Activated naive CD8-positive, alpha-beta T cell treated with anti-CD3 and anti-CD28 coated beads, Interleukin-2, amount 50 U/mL, for 24 hours (primary cell): ENCODE measurements at places on chromosomes 7 and 10.

DNA sequence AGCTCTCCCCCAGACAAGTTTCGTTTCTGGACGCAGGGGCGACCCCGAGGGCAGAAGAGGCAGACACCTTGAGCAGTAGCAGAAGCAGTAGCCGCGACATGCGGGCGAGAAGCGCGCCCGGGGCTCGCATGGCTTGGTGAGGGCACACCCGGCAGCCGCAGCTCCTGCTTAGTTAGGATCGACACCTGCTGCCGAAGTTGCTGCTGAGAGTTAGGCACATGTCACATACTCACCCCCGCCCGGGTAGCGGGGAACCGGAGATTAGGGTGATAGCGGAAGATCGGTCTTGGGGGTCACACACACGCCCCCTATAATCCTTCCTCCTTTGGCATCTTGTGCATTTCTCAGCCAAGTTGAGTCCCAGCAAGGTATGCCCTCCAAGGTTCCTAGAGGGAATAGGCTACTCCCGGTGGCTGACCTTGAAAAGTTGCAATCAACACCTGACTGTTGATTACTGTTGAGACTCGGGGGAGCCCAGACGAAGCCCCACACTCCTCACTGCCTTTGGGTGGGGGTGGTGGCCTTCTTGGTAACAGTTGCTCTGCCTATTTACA, 668 bp downstream of the GPR37 start:
- peak; percentile 18 for DNase-seq

DNA sequence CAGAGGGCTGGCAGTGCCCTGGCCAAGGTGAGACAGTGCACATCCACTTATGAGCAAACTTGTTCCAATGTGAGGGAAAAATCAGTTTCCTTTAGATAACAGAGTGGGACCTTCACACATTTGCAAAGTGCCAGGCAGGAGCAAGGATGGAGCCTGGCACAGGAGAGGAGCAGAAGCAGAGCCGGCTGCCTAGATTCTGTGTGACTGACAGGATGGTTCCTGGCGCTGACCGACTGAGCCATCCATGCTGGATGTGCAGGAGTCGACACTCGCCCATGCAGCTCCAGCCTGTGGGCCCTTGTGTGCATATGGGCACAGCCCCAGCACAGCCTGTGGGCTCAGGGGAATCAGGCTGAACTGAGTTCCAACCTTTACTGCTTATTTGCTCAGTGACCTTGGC, 346.5 kb downstream of the GRID1 start:
- DNase-seq: no peak

- no peak for DNase-seq
Measured at GRCh38 chr7:139118805-139119485, 9.4 kb upstream of the ZC3HAV1 start.

DNA sequence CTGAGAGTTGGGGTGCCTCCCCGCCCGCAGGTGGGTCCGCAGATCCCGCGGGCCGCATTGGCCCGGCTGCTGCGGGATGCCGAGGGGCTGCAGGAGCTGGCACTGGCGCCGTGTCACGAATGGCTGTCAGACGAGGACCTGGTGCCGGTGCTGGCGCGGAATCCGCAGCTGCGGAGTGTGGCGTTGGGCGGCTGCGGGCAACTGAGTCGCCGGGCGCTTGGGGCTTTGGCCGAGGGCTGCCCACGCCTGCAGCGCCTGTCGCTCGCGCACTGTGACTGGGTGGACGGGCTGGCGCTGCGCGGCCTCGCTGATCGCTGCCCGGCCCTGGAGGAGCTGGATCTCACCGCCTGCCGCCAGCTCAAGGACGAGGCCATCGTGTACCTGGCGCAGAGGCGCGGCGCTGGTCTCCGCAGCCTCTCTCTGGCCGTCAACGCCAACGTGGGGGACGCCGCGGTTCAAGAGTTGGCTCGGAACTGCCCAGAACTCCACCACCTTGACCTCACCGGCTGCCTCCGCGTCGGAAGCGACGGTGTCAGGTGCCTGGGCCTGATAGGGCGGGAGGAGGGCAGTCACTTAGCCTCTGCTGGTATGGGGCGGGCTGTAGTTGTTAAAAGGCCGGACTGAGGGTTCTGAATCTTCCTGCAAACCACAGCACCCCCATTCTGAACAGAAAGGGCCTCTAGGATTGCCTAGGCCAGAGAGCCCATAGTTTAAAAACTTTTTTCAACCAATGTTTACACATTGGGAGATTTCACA, 1.3 kb downstream of the FBXL15 start:
- no peak for DNase-seq

GRCh38 chr7:140541513-140542227, 62.4 kb upstream of the MKRN1 start:
- no peak for DNase-seq

DNA sequence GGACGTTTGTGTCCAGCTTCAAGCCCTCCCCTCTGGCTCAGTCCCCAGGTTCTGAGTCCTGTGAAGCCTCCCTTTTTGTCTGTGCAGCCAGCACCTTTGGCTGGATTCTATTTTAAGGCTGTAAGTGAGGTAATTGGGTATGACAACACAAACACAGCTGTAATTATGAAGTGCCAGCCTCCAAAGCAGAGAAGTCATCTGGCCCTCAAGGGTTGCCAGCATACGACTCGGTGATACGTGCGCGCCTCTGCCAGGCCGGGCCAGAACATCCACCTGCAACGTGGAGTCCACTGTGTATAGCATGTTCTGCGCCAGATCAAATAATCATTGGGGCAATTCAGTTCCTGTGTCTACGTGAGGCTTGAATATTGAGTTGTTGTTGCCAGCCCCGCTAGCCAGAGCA, 6.7 kb upstream of the FAM180A start:
- no peak for DNase-seq

DNA sequence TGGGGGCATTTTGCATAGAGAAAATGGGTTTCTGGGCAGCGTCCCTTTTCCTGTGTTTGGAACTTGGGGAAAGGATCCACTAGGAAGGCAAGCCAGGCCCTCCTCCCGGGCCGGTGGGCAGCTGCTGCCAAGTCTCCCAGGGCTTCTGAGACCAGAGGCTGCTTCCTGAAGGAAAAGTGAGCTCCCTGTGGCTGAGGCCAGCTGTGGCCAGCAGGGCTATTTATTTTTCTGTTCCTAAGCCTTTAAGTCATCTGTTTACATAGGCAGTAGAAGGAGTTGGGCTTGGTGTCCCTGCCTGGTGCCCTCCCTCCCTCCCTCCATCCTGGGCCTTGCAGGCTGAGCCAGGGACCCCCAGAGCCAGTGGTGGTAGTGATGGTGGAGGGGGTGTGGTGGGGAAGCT, 70.5 kb upstream of the COL13A1 start:
- no peak for DNase-seq

DNA sequence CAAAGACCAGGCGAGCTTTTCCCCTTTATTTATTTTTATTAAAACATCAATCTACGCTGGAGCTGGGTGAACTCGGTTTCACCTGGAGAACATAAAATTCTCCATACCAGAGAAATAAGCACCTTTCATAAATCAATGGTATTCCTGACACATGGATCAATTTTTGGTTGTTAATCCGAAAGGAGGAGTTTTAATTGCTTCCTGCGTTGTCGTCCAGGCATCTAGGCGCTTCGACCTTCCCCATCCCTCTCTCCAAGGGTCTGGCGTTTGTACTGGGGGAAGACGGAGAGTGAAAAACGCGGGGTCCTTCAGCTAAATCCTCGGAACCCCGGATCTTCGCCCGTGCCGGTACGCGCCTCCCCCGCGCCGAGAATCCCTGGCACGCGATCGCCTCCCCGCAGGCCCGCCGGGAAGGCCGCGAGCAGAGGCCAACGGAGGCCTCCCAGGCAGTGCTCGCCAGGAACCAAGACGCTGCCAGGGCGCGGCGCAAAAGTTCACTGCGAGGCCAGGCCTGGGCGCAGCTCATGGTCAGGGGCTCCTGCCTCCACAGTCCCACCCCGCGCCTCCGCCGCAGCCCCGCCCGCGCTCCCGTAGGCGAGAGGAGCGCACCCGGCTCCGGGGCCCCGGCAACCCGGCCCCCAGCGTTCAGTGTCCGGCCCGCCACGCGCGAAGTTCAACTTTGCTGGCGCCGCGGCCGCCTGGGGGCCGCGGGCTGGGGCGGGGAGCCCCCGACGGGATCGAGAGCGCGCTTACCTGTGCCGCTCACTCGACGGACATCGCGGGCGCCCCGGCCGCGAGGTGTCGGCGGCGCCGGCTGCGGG, 8.3 kb upstream of the EBF3 start:
- no peak for DNase-seq

- DNase-seq: no peak
Measured at GRCh38 chr10:22609719-22610465, 104.5 kb downstream of the PIP4K2A start.

GRCh38 chr7:139675127-139676125, 102.4 kb downstream of the HIPK2 start:
- DNase-seq: no peak

DNA sequence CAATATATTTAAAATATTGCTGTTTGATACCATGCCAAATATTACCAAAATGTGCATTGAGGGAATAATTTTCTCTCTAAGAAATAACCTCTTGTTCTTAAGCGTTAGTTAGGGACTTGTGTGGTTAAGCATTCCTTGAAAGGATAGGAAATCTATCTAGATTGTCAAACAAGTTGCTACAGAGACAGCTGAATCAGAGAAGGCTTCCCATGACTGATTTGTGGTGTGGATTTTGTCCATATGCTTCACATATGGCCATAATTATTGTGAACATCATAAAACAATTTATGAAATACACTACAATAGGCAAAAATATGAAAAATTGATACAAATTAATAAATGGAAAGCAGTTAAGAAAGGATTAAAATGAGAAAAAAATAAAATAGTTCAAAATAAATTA, 96.3 kb downstream of the GNAT3 start:
- DNase-seq: no peak

GRCh38 chr10:104273286-104273685, 4.3 kb downstream of the GSTO2 start:
- DNase-seq: no peak

- DNase-seq: no peak
Measured at GRCh38 chr7:15236952-15237351, 324.9 kb downstream of the AGMO start.

- DNase-seq: peak; percentile 25
Measured at GRCh38 chr10:105950410-105950809, 1214.1 kb downstream of the SORCS1 start.

- DNase-seq: no peak
Measured at GRCh38 chr10:80472234-80473095, 18.4 kb downstream of the TSPAN14 start.
